Tracheal epithelial cell (primary cell): ENCODE measurements at places on chromosomes 4 and X. TPM values are rescaled to one million over a fixed set of nuclear protein-coding genes. Genes with fewer than 3 reads are reported as not detected.

The PLAC8 gene
- 0.48 and 2.3 TPM in 2 replicates for total RNA-seq

The FGFBP1 gene
- 65.2 and 99.8 TPM in 2 replicates for total RNA-seq

The EREG gene
- 15.6 and 19.3 TPM in 2 replicates for total RNA-seq

The BMX gene
- under 0.01 and 0.64 TPM in 2 replicates for total RNA-seq

The RASL11B gene
- total RNA-seq, result 1.4 and 2.8 TPM in 2 replicates

The ZNF630 gene
- total RNA-seq, result 1.2 and 3.0 TPM in 2 replicates

The CLCN3 gene
- 27.2 and 46.3 TPM in 2 replicates for total RNA-seq

The ESX1 gene
- not detected in 2 replicates for total RNA-seq

The CASP3 gene
- 27.9 and 44.6 TPM in 2 replicates for total RNA-seq

The NEXMIF gene
- total RNA-seq, result under 0.01 TPM in 1 of 2 replicates, not detected in the other

The ETDA gene
- total RNA-seq, result not detected in 2 replicates

The TMEM35A gene
- total RNA-seq, result not detected in 2 replicates

The CLDN34 gene
- 0.21 and 0.48 TPM in 2 replicates for total RNA-seq

The NIPAL1 gene
- total RNA-seq, result 7.2 and 10.8 TPM in 2 replicates

The BEX1 gene
- not detected in 2 replicates for total RNA-seq

The ARHGAP10 gene
- 10.9 and 14.9 TPM in 2 replicates for total RNA-seq

The BGN gene
- total RNA-seq, result 0.21 and 0.48 TPM in 2 replicates

The TCEANC gene
- 1.7 and 1.9 TPM in 2 replicates for total RNA-seq

The INTU gene
- 3.4 and 6.5 TPM in 2 replicates for total RNA-seq
